ENCODE measurements at places on chromosomes 4 and X.

DNA sequence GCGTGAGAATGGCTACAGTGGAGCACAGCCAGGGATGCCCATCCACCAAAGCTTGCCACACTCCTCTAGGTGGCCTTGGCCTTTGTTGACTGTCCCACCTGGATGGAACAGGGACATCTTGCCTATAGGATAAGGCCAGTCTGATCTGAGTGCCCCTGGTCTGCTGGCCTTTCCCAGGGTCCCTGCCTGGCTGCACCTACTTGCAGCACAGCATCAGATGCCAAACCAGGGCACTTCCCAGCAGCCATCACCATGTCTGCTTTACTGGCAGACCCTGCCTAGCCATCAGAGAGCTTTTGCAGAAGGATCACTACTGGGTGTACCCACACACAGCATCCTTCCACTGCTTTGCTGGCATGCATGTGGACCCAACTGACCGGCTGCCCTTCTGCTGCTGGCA is 143.2 kb downstream of the GABRA3 start:
- DNase-seq: no peak

- DNase-seq: no peak
Measured at GRCh38 chrX:38870361-38870895, 69.2 kb downstream of the MID1IP1 start.

DNA sequence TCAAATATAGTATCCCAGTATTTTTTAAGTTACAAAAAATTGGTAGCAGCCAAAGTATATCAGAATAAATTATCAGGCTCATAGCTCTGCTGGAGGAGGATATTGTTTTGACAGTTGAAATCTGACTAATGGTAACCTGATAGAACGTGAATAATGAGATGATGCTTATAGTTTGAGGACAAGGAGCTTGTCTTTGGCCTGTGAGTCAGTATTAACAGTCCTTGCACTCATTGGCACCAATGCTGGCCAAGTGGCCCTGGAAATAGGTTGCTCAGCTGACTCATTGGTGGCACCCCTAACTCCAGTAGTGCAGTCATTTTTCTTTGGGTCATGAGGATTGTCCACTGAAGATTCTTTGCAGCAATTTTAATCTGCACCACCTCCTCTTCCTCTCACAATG is 203.3 kb upstream of the JADE1 start:
- no peak for DNase-seq

GRCh38 chr4:169121861-169122382 is 111.9 kb upstream of the CBR4 start:
- DNase-seq: no peak

DNA sequence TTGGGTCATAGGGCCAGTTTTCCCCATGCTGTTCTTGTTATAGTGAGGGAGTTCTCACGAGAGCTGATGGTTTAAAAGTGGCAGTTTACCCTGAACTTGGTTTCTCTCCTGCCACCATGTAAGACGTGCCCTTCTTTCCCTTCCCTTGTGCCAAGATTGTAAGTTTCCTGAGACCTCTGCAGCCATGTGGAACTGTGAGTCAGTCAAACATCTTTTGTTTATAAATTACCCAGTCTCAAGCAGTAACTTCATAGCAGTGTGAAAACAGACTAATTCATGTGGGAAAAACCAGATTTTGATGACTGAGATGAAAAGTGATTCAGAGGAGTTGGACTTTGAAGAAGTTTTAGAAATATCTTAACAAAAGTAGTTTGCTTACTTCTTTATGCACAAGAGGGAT is 101.4 kb downstream of the ARHGAP10 start:
- DNase-seq: no peak

DNA sequence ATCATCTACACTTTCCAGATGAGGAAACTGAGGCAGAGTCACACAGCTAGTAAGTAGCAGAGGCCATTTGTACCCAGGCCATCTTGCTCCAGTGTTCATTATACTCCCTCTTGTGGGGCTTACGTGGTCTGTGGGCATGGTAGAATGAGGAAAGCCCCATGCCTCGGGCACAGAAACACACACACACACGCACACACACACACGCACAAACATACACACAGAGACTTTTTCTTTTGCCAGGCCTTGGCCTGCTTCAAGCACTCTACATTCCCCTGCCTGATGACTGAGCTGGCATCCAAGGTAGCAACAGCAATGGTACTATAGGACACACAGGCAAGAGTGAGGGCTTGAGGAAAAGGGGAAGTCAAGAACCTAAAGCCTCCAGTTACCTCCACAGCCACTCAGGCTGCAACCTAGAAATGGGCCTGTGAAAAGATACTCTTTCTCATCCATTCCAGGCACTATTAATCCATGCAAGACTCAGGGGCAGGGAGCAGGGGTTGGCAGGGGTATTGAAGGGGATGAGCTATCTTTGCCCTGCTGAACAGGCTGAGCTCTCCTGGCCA is 43.6 kb downstream of the STARD8 start:
- DNase-seq: no peak

DNA sequence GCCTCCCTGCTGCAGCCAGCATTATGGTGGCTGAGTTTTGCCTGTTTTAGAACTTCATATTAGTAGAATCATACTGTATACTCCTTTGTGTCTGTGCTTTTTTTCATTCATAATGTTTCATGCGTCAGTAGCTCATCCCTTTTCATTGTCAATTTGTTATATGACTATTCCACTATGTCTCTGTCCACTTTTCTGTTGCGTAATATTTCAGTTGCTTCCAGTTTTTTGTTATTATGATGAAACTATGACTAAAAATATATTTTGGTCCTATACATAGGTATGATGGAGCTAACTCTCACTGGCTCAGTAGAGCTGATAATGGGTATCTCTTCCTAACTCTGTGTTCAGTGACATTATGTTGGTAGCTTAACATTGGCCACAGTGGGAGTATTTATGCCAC is 48.3 kb downstream of the DMP1 start:
- DNase-seq: no peak

- DNase-seq: no peak
Measured at GRCh38 chr4:63788271-63788670, 621.0 kb downstream of the TECRL start.

- no peak for DNase-seq
Measured at GRCh38 chrX:17038681-17039161, 92.3 kb downstream of the REPS2 start.

- no peak for DNase-seq
Measured at GRCh38 chr4:30868111-30868895, 148.1 kb downstream of the PCDH7 start.

DNA sequence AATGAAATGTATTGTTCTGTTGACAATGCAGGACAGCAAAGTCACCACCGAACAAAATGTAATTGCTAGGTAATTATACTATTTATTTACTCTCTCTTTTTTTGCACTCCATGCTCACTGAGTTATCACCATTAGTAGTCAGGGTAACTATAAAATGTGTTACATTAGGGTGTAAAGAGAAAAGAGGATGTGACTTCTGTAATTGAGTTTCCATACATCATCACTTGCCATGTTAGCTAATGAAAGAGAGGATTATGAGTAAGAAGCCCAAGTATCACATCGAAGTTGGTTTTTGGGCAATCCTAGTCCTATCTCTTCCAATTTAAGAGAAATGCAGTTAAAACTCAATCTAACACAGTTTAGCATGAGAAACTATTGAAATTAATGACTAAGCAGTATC is 7.6 kb downstream of the ZXDA start:
- DNase-seq: no peak

- no peak for DNase-seq
Measured at GRCh38 chrX:107626481-107626880, 1.8 kb upstream of the PRPS1 start.

- DNase-seq: no peak
Measured at GRCh38 chr4:159021597-159022385, 81.1 kb upstream of the RAPGEF2 start.

DNA sequence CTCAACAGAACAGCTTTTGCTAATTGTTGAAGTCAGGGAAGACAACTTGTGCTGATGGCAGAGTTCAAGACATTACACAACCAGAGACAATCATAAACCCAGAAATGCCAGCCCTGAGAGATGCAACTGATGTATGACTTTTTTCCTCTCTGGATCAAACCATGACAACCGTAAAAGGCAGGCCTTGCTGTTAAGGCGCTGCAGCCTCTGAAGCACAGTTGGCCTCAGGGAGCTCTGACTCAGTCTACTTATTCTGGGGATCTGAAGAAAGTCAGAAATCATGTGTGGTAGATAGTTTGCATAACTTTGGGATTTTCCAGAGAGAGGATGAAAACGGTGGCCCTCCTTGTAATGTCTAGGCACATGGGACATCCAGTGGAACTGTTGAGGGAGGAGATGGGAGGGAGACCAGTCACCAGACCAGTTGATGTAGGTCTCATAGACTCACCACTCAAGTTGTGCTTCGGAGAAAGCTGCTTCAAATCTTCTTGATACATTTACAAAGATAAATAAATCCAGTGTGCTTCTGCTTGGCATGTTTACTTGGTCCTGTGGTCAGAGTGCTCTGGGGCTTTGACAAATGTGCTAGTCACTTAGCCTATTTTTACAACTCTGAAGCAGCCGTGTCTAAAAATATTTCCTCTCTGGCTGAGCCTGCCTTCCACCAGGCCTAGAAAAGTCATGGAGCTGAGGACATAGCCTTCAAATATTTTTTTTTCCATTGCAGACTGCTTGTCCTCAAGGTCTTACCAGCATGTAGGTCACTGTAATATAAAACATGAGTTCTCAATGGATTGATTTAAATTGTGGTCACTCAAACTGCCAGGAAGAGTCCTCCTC is 7.5 kb downstream of the HADH start:
- DNase-seq: no peak

DNA sequence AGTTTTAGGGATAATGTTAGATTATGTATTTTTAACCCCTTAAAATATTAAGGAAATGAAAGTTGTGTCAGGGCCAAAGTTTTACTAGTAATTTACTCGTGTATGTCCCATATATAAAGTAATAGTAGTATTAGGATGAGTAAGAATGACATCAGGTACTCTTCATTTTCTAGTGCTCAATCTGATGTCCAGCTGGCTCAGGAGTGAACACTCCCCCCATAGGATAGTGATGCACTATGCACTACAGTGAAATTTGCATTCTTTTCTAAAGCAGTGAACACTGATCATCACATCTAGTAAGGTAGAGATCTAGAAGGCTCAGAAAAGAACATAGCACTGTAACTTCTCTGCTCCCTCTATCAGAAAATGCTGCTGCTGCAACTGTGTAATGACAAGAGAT is 409.7 kb downstream of the GLUD2 start:
- no peak for DNase-seq

- DNase-seq: no peak
Measured at GRCh38 chr4:86730310-86730709, 118.9 kb downstream of the SLC10A6 start.

GRCh38 chrX:51641421-51642021 is 22.8 kb upstream of the CENPVL3 start:
- no peak for DNase-seq

DNA sequence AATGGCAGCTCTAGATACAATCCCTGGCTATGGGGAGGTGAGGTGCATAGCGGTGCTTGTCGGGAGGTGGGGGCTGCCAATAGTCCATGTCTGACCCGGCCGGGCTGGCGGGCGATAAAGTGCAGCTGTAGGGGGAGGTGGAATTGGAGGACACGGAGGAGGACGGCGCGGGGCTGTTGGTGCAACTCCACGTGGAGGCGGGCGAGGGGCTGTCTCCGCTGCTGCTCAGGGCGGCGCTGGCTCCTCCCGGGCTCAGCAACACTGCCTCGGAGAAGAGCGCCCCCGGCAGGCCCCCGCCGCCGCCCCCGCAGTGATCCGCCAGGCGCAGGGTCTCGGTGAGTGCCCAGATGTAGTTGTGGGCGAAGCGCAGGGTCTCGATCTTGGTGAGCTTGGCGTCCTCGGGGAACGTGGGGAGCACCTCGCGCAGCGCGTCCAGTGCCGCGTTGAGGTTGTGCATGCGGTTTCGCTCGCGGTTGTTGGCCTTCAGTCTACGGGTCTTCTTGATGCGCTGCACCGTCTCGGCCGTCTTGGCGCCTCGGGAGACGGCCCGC is 1.3 kb downstream of the NEUROG2 start:
- no peak for DNase-seq

Measured in stimulated activated CD8-positive, alpha-beta memory T cell treated with anti-CD3 and anti-CD28 coated beads, Interleukin-15, amount 100 ng/mL, for 1 hour (primary cell).